Activated naive CD4-positive, alpha-beta T cell treated with Interleukin-2 at 50 U/mL for 16 hours (primary cell): ENCODE measurements at places on chromosomes 7 and 10.

DNA sequence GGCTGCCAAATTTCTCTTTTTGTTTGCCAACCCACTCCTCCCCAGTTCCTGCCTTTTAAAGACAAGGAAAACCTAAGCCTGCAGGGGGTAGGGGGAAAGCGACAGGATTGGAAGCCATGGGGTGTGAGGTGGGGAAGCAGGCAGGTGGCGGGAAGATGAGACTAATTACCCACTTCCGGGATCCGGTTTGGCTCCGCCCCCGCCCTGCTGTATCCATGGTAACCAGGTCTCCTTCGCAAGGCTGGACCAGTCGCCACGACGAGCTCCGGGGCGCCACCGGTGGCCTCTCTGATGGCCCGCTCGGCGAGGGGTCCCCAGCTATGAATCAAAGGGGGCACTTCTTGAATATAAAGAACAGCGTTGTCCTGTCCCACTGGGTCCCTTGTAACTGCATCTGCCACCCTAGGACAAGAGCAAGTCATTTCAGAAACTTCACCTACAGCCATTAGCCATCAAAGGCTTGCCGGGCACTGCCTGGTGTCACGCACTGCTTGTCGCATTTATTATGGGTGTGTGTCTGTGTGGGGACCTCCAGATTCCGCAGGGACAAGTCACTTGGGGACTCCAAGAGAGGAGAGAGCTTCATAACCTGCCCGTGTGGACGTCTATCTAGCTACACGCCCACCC lies 55.4 kb upstream of the LMTK2 start:
- peak; percentile 52 for DNase-seq

DNA sequence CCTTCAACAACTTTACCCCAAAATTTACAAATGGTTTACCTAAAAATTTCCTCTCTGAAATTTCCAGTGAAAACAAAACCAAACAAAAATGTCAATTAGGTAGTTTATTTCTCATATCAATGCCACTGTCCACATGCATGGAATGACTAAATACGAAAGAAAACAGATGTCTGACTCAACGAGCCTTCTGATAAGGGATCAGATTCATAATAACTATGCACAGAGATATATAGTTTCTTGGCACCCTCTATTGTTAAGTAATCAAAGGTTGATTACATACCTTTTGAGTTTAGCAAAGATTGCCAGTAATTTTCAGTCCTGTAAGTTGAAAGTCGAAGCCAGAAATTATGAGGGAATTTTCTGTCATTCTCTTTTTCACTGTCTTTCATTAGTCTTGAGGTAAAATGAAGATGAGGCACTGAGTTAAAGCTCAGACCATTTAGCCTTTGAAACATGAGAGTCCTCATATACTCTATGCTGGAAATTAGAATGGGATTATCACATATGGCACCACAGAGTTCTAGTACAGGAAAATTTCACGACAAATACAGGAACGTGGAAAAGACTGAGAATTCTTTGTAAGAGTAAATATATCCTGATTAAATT lies 519.1 kb upstream of the ANKRD30A start:
- no peak for DNase-seq

GRCh38 chr7:133650487-133651300 lies 397.8 kb downstream of the EXOC4 start:
- DNase-seq: no peak

DNA sequence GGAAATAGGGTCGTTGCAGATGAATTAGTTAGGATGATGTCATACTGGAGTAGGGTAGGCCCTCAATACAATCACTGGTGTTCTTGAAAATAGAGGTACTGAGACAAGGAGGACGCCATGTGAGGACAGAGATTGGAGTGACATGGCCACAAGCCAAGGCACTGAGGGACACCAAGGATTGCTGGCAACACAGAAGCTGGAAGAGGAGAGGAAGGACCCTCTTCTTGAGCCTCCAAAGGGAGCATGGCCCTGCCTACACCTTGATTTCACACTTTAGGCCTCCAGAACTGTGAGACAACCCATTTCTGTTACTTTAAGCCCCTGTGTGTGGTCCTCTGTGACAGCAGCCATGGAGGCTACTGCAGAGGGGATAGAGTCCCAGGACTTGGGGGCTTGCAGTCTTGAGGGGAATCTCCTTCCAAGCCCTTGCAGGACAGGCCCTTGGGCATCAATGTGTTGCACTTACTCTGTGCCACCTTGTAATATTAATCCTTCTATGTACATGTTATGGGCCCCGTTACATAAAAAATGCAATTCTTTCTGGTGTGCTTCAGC lies 3.7 kb upstream of the AOC1 start:
- no peak for DNase-seq

DNA sequence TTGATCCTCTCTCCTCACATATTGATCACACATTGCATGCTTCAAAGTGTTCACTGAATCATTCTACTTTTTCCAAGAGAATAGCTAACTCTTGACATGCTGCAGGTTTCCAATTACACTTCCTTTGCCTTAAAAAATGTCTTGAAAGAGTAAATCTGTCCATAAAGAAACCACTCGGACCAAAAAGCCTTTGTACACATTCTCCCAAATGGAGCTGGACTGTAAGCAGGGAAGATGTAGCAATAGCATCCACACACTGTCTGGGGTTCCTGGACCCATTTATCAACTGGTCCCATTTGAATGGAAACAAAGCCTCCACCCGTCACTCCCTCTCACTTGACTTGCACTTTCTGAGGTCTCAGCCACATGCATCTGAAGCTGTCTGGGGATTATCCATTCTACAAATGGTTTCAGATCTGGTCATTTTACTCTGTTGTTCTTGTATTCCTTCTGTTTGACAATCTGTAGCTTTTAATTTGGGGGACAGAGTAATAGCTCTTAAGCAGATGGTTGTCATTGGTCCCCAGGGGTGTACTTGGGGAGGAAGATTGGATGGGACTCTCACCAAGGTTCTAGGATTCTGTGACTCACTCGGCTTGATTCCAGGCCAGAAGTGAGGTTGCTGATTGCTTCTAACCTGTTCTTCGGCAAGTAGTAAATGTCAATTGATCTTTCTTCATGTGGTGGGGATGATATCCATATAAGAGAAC lies 203.5 kb downstream of the HIBADH start:
- DNase-seq: no peak

DNA sequence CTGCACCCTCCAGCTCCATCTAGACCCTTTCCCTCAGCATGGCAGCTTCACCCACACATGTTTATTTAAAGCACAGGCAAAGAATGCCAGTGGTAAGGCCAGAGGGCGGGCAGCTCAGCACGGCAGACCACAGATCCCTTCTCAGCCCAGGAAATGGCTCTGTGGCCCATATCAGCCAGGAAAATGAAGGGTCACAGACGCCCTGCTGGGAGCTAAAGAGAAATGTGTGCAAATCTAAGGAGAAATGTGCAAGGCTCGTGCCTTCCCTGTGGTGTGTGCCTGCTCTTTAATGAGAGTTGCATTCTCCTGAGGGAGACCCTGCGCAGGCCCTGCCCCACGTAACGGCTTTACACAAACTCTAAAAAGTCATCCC lies 23.0 kb downstream of the PTPRN2 start:
- DNase-seq: no peak

GRCh38 chr7:20172736-20173334 lies 44.3 kb downstream of the MACC1 start:
- no peak for DNase-seq

- no peak for DNase-seq
These were observed 175.4 kb downstream of the CHN2 start for GRCh38 chr7:29369909-29370488.

DNA sequence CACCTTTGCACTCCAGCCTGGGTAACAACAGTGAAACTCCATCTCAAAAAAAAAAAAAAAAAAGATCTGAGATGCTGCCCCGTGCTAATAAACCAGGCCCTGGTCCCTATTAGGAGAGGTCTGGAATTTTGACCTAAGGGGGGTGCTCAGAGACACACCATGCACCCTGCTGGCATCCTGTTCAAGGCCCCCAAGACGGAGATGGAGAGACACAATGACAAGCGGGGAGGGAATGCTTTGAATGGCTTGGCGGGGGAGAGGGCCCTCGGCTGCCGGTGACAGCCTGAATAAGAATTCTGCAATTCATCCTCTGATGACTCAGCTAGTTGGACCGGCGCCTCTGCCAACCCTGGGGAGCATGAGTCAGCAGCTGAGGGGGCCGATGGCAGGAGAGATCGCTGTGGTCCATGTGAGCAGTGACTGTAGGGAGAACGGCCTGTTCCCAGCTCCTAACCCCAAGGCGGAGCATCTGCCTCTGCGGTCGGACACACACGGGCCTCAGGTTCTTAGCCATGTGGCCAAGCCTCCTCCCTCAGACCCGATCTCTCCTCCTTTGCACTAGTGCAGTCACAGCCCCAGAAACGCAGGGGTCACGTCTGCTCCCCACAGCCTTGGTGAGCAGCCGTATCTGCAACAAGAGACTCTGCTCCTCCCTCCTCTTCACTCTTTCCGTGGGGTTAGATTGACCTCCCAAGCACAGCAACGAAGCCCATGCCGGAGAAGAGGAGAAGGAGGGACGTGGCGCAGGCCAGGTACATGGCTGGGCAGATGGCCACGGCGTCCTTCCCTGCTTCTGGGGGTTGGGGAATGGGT lies 14.9 kb downstream of the TRIM56 start:
- peak; percentile 75 for DNase-seq

GRCh38 chr10:124205432-124205831 lies 112.0 kb upstream of the CHST15 start:
- no peak for DNase-seq

DNA sequence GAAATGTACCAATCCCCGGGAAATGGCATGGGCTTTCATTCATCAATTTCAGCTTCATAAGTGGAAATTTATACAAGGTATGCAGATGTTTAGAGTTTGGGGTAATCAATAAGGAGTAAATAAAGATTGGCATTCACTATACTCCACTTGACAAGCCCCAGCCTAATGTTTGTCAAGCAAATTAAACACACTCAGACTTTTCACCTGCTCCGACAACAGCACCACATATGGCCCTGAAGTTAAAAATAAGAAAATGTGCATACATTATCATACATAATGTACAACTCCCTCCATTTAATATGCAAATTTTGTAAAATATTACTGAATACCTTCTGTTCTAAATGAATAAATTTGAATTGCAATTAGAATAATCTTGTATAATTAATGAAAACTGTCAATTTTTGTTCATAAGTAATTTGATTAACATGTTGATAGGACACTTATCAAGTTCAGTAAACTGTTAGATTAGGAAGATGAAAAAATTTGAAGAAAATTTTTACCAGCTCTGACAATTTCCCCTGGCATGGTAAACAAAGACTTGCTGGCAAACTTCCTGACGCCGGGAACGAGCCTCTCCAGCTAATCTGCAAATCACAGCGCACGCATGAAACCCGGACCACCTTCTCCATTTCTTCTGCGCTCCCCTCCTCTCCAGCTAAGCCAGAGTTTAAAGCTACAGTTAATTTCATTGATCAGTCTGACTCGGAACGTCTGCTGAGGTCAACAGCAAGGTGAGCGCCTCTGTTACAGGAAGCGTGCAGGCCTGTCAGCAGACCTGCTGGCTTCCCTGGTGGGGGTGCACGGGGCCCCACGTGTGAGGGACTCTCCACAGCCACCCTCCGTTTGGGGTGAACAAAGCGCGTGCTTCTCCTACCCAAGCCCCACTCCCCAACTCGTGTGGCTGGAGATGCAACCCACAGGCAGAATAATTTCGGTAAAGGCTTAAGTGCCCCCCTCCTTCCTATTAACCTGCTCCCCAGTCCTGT lies 70.7 kb downstream of the EBF3 start:
- DNase-seq: no peak

- DNase-seq: no peak
These were observed 735.9 kb downstream of the PCDH15 start for GRCh38 chr10:54065106-54065505.

DNA sequence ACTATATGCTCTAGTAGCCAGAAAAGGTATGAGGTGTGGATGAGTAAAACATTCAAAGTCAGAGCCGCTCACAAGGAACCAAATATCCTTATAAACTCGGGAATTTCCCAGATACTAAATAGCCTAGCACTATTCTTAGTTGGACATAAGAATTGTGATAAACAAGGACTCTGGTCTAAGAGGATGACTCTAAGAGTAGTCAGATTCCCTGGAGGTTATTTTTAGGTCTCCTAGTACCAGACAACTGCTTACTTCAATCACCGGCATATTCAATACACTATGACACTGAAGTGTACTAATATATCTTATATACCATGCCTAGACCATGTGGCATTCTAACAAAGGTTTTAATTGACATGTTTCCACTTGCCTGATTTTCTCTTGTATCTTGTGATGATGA lies 56.5 kb downstream of the LMBR1 start:
- no peak for DNase-seq

- DNase-seq: no peak
These were observed 260.9 kb downstream of the AHR start for GRCh38 chr7:17559388-17559787.

- no peak for DNase-seq
These were observed 504.6 kb upstream of the MKI67 start for GRCh38 chr10:128630787-128631252.

DNA sequence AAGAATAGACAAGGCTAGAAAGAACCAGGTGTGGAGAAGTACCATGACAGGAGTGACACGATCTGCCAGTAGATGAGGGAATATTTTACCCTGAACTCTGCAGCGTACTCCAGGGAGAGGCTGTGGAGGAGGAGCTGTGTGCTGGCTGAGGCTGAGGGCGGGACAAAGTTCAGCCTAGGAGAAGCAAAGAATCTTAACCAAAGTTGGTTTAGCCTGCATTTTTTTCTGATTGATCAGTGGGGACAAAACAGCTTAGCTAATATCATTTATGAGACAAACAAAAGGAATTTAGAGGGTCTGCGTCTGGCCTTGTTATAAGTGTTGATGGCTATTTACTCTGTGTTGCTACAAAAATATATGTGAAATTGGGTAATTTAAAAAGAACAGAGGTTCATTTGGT lies 5.2 kb upstream of the NPSR1 start:
- DNase-seq: no peak

- DNase-seq: no peak
These were observed 233.6 kb upstream of the BMPER start for GRCh38 chr7:33671531-33672262.

GRCh38 chr10:98257961-98258360 lies 10.0 kb downstream of the LOXL4 start:
- no peak for DNase-seq

DNA sequence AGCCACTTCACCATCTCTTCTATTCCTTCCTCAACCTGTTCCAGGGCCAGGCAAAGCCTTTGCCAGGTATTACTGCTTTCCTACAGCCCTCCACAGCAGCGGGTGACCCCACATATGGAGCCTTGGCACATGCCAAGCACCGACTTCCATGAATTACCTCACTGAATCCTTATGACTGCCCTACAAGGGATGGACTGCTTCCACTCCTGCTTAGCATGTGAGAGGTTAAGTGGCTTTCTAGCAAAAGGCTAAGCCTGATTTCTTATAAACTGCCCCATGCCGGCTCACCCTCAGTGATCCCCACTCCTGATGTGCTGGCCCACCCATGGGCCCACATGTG lies 44.0 kb upstream of the PDLIM1 start:
- no peak for DNase-seq

- peak; percentile 41 for DNase-seq
These were observed at the start of gene REEP3 for GRCh38 chr10:63520500-63521415. Gene REEP3 (plus strand): TSS chr10:63521401. CDS start chr10:63521546, 145 bp downstream.

DNA sequence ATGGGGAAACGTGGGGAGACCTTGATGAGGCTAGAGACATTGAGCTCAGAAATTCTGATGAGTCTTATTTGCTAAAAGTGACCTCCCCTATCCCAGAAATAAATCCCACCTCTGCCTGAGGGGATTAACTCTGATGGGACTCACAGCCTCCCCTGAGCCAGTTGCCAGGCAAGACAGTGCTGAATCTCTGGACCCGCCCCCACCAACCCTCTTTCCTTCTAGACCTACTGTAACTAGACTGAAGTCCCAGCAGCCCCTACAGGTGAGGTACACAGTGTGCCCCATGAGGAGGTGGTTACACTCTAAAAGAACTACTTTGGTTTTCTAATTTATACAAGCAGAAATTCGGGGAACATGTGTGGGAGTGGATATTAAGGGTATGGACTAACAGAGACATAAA lies 42.9 kb downstream of the PTPRE start:
- DNase-seq: no peak
